ENCODE measurements at places on chromosomes 2 and 18.

DNA sequence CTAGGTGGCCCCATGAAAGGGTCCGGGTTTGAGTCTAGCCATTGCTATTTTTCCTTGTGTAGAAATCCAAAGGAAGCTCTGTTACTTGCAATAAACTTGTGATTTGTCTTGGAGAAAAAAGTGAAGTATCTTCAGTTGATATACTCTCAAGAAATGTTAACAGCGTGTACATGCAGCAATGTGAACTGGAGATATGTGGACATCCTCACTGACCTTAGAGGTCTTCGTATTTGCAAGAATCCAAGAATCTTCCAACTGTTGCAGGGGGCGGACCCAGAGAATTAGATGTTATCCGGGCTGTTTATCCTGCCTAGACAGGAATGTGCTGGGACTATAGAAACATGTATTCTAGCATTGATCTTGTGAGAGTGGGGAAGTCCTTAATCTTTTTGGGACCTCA lies 187.6 kb downstream of the KCNS3 start:
- DNase-seq = no peak

DNA sequence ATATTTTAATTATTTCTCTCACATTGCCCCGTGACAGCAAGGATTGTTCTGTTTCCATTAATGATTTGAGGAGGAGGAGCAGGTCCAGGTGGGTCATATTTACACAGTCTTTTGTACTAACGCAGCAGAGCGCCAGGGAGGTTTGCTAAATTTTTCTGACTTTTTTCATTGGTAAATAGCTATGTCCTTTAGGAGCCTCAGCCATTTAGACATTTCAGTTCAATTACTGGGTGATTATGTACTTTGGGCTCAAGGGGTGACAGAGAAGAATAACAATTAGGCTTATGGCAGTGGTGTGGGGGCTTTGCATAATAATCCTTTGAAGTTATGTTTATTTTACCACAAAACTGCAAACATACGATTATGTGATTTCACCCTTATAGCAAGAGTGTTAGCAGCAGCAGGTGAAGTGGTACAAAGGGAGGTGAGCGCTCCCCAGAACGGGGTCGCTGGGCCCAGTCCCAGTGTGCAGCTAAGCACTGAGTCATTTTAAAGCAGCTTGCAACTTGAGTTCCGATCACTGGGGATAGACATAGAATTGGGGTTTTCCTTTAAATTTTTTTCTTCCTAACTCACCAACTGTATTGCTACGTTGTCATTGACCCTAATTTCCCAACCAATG lies 80.3 kb downstream of the TSHZ1 start:
- DNase-seq = no peak

DNA sequence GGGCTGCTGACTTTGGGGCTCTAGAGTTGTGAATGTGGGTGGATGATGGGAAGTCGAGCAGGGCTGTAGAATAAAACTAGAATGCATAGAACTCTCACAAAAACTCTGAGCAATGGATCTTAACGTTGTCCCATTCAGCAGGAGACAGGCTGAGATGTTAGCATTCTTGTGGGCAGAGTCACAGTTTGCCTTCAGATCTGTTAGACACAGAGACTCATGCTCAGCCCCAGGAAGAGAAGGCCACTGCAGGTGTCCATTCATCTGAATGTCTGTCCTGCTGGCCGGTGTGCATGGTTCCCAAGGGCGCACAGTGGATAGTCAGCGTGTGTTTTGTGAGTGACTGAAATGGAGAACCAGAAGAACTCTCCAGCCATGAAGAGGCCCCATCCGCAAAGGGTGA lies 111.3 kb downstream of the TSN start:
- DNase-seq = no peak

- no peak for DNase-seq
Observed at GRCh38 chr2:8494589-8494988, 187.3 kb upstream of the ID2 start.

- peak; percentile 24 for DNase-seq
Observed at GRCh38 chr18:76349067-76349715, 145.9 kb downstream of the ZNF516 start.

- DNase-seq = no peak
Observed at GRCh38 chr2:63772061-63772460, 69.6 kb upstream of the UGP2 start.

- DNase-seq = no peak
Observed at GRCh38 chr2:231715499-231715837, 7.1 kb downstream of the PTMA start.

DNA sequence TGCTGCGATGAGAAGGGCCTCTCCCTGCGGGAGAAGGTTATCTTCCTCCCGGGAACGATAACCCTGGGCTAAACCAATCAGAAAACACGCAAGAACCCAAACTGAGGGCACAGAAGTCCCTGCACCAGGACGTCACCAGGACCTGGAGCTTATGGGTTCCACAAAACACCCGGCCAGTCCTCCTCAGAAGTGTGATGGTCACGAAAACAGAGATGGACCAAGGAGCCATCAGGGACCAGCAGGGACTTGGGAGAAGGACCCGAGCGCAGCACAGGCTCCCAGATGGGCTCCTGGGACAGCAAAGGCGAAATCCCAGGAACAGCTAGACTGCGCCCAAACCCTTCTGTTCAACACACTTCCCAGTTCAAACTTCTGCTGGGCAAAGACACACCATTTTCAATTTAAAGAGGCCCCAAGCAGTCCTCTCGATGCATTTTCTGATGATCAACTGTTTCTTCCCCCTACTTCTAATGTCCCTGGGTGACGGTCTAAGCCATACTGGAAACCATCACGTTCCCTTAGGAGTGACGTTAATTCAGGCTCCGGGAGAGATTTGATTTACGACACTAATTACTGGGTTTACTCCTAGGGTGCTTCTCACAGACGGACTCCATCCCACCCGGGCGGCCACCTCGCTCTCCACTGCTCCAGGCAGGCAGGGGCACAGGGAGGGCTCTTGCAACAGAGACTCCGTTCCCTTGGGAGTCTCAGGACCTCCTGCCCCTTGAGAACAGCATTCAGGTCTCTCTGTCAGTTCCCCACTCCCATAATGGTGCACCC lies 29.2 kb downstream of the ZNF516 start:
- no peak for DNase-seq

DNA sequence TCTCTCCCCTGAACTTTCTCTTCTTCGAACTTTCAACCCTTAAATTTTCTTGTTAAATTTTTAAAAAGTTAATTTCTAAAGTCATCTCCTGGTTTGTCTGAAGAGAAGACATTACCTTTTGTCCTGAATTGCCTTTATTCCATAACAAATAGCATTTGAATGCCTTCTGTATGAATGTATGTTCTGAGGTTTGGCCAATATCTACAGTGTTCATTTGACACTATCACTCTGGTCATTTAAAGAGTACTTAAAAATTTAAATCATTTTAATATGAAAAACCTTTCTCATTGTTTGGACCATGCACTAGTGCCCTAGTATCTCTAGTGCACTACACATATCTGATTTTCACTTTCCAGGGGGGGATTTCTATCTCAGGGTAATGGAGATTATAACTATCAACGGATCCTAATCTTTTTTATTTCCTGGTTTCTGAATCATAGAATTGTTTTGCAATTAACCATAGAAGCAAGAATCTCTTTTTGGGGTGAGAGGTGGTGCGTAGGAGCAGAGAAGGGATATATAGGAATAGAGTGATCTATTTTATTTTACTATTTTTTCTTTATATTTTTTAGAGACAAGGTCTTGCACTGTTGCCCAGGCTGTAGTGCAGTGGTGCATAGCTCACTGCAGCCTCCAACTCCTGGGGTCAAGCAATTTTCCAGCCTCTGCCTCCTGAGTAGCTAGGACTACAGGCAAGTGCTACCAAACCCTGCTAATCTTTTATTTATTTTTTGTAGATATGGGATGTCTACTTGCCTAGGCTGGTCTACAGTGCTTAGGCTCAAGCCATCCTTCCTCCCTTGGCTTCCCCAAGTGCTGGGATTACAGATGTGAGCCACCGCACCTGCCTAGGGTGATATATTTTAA lies 25.5 kb downstream of the TANC1 start:
- DNase-seq = no peak

DNA sequence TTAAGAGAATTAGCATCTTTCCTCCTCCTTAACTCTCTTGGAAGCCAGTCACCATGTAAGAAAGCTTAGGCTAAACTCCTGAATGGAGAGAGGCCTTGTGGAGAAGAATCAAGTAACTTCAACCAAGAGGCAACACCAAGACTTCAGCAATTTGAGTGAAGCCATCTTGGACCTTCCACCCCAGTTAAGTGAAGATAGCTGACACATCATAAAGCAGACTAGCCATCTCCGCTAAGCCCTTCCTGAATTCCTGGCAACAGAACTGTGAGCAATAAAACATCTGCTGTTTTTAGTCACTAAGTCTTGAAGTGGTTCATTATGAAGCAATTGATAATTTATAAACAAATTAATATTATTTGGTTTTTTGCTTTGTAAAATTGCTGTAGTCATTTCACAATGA lies 1.5 kb upstream of the ZNF397 start:
- DNase-seq = no peak

DNA sequence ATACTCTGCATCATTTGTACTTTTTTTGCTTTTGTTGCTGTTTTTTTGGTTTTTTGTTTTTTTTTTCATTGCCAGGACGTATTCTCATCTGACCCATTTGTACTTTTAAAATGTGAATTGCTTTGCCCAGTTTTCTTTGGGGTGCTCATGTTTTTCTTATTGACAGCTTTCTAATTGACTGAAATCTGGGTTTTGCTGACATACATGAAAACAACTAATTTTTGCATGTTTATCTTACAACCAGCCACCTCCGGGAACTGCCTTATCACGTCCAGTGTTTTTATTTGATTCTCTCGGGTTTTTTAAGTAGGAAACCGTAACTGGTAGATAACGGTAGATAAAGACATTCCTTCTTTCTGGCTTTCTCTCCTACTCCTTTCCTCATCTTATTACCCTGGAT lies 38.6 kb downstream of the SNORC start:
- DNase-seq = no peak

GRCh38 chr2:32925283-32925815 lies 21.4 kb upstream of the LTBP1 start:
- no peak for DNase-seq

GRCh38 chr2:62466503-62466854 lies 39.5 kb downstream of the TMEM17 start:
- DNase-seq = no peak

DNA sequence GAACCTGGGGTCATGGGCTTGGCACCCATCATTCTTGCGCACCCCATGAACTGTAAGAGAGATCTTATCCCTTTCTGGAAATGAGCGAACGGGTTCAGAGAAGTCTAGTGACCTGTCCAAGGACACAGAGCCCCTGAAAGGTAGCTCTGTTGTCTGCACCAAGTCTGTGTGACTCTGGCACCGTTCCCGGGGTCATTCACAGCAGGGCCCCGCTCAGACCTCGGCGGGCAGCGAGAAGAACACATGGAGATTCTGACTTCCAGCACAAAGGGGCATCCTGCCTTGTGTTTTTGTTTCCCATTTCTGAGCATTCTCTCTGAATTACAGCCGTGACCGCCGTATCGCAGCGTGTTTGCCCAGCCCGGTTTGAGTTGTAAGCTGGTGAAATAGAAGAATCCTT lies 231.7 kb downstream of the KLHL29 start:
- DNase-seq = no peak

GRCh38 chr18:34223893-34224422 lies 755 bp downstream of the NOL4 start:
- no peak for DNase-seq

- no peak for DNase-seq
Observed at GRCh38 chr2:240132651-240132980, 3.5 kb downstream of the COPS9 start.

- DNase-seq = no peak
Observed at GRCh38 chr2:240457223-240458043, 22.0 kb downstream of the GPC1 start.

- DNase-seq = no peak
Observed at GRCh38 chr2:145065342-145065741, 545.4 kb upstream of the ZEB2 start.

DNA sequence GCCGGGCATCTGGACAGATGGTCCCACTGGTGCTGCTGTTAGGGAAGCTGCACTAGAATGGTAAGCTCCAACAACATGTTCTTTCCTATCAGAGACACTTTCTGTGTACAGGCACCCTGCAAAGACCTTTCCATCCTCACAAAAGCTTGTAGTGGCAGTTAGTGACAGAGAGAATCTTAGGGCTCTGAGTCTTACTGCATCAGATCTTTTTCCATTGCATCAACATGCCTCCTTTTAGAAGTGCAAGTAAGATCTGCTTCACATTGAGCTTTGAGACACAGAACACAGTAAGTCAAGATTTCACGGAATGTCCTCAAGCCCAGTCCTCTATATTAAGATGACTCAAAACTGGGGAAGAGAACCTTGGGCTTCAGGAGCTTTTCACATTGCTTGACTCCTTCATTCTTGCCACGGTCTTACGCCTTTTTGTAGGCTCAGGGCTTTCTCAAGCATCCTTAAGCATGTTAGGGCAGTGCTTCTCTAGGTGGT lies 52.6 kb downstream of the ARL4C start:
- DNase-seq = no peak

GRCh38 chr2:1744151-1744445 lies 217 bp downstream of the PXDN start:
- DNase-seq = no peak

- DNase-seq = no peak
Observed at GRCh38 chr18:62745089-62745751, 29.9 kb downstream of the PHLPP1 start.

DNA sequence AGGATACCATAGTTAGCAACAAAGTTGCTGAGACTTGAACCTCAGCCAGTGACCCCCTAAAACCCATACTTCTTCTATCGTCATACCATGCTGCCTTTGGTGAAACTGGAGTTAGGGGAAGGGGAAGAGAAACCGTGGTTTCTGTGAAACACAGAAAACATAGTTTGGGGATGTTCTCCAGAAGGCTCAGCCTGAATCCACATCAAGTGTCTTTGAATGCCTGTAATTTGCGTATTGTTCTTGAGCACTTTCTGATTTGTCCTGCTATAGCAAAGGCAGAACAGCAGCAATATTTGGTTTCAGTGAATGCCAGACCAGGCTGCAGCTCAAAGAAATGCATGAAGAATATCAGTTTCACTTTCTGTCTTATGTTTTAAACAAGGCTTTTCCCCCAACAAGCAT lies 258.7 kb downstream of the TTC32 start:
- no peak for DNase-seq

- no peak for DNase-seq
Observed at GRCh38 chr2:168156661-168157060, 90.7 kb downstream of the STK39 start.

DNA sequence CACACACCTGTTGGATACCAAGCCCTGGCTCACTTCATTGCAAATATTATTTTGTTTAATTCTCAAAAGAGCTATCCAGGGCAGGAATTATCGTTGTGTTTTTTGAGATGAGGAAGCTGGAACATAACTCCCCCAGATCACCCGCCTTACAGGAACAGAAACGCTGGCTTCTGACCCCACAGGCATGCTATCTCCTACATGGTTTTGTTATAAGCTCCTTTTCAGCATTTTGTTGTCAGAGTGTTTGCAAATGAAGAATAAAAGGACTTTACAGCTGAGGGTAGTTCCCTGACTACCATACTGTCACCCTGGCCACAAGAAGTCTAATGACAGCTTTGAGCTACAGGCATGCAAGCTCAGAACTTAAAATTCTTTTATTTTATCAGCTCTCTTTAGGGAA lies 62.0 kb upstream of the MRPS9 start:
- DNase-seq = no peak

- DNase-seq = no peak
Observed at GRCh38 chr2:28325173-28325566, 67.5 kb upstream of the FOSL2 start.

- DNase-seq = no peak
Observed at GRCh38 chr2:232028631-232029030, 67.1 kb downstream of the DIS3L2 start.

- DNase-seq = no peak
Observed at GRCh38 chr18:12944709-12945108, 3.1 kb upstream of the SEH1L start.

- DNase-seq = no peak
Observed at GRCh38 chr2:212539072-212539880, 674 bp upstream of the ERBB4 start.

Data from bone marrow (tissue), 2 donors.